ENCODE measurements at places on chromosomes 4 and X. TPM values are rescaled to one million over a fixed set of nuclear protein-coding genes. Genes with fewer than 3 reads are reported as not detected.

GRCh38 chr4:122826079-122826527 lies 528 bp upstream of the FGF2 start:
- DNase-seq = no peak

GRCh38 chr4:116531870-116532269 lies 553.5 kb downstream of the TRAM1L1 start:
- no peak for DNase-seq

- no peak for DNase-seq
Observed at GRCh38 chrX:41705680-41706374, 17.1 kb downstream of the GPR34 start.

GRCh38 chr4:179195887-179196286 lies 1753.7 kb upstream of the AGA start:
- DNase-seq = no peak

DNA sequence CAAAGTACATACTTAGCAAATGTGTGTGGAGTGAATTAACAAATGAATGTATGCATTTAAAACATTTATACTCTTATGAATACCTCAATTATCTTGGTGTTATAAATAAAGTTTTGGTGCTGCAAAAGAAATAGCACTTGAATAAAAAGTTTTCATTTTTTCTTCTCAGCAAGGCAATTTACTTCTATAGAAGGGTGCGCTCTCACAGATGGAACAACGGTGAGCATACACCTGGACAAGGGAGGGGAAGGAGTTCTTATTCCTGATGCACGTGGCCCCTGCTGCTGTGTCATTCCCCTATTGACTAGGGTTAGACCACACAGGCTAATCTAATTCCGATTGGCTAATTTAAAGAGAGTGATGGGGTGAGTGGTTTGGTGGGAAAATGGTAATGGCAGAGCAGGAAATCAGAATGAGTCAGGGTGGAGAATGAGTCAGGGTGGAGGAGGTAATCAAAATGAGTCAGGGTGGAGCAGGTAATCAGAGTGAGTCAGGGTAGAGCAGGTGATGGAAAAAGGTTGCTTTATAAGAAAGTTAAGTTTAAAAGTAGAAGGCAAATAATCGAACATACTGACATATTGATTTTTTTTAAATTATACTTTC lies 28.2 kb upstream of the PGK1 start:
- no peak for DNase-seq

DNA sequence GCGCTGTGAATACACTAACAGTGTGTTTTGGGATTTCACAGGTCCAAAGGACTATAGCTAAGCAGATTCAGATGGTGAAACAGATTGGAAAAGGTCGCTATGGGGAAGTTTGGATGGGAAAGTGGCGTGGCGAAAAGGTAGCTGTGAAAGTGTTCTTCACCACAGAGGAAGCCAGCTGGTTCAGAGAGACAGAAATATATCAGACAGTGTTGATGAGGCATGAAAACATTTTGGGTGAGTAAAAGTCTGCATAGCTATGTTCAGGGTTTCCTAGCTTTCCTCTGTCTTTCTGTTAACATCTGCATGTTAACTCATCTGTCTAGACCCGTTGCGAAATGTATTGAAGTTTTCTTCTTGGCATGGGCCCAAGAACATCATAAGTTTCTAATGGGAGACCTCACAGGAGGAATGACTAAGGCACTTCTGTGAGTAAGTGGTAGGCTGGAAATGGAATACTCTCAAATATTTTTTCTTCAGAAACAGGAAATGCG lies 372.1 kb downstream of the BMPR1B start:
- DNase-seq = no peak

GRCh38 chrX:7242613-7243012 lies 94.7 kb upstream of the PUDP start:
- no peak for DNase-seq

DNA sequence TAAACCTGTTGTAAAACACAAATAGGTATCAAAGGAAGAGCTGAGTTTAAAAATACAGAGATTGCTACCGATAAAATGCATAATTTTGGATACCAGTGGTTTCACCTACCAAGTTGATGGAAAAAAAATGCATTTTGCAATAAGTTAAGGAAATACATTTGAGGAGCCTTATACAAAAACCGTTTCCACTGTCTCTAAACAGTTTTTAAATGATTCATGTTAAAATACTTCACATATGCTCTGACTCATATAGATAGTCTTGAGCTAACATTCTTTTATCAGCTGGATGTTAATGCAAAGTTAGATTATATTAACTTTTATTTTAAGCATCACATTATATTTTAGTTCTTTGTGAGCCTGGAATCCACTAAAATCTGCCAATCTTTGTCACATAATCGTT lies 50.6 kb upstream of the ANKRD17 start:
- DNase-seq = no peak

DNA sequence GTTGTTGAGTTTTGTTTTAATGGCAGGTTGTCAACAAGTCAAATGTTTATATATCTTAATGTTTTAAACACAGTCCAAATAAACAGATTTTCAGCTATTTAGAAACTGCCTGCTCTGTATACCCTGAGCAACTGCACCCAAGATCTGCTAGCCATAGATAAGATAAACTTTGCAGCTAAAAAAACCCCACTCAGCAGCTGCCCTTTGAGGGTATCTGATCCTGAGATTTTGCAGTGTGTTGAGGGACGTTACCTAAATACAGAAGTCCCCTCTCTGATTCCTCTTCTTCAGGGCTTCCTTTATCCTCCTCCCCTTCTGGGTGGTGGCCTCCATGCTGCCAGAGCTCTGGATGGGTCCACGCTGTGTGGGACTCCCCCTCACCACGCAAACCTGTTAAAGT lies 11.0 kb upstream of the FGG start:
- DNase-seq = no peak

DNA sequence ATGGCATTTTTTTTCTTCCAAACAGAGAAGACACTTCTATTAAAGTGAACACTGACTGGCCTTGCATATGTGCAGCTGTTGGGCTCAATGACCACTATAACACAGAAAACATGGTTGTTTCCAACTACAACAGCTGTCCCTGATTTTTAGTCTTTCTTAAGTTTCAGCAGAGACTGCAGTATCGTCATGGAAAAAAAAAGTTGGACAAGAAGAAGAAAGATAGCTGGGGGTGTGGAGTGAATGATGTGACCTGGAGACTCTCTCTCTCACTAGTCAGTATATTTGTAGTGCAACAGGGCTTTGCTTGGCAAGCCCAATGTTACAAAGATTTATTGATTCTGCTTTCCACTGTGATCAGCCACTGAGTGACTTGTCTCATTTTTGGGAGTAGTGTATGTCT lies 29.5 kb upstream of the C4orf54 start:
- no peak for DNase-seq

- no peak for DNase-seq
Observed at GRCh38 chrX:19798423-19798822, 89.0 kb downstream of the SH3KBP1 start.

DNA sequence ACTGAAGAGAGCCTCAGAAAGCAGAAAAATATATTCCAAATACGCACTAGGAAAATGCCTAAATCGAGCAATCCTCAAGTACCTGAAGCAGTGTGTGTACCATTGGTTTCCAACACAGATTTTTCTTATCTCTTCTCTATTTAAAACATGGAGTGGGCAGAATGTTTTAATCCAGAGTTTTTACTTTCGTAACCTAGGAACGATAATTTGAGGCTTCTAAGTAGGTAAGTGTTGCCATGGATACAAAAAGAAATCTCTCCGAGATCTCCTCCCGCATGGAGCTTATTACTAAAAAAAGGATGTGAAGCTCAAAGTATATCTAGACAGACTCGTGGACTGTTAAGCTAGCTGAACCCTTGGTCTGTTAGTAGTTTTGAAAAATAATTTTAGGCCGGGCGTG lies 23.0 kb upstream of the OTUD4 start:
- DNase-seq = no peak

DNA sequence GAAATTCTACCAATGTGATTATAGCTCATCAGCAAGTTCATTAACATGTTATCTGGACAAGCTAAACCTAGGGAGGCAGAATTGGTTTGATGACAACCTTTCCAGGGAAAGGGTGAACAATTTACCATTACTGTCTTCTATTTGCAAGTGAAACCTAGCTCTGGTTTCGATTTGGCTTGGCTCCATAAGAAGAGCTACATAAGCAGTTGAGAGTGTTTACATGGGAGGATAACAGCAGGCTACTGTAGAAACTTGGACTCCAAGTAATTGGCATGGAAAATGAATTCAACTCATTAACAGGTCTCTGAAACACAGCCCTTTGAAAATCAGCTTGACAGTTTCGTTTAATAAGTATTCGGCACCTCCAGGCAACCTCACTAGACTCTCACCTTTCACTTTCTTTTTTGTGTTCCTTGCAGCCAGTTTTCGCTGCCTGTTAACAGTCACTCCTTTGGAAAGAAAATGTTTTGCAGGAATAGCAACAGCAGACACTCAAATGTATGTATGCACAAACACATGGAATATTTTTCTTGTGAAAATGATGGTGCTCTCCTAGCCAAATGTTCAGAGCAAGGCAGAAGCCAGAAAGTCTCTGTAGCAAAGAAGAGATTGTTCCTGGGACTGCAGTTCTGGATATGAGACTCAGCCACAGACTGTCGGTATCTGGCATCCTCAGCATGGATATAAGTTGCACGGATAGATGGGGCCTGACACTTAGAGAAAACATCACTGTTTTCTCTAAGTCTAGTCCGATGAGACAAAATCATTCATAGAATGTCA lies 27.5 kb downstream of the POU3F4 start:
- no peak for DNase-seq

DNA sequence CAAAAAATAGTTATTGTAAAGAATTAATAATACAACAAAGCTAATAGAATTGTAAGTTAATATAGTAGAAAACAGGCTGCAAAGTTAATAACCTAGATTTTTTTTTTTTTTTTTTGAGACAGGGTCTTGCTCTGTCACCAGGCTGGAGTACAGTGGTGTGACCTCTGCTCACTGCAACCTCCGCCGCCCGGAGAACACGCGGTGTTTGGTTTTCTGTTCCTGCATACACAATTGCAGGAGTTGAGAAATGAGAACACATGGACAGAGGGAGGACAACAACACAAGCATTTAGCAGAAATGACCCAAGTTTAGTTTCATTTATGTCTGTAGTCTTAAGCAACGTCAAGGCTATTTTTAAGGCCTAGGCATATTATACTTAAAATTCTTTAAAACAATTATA lies 145.9 kb upstream of the PCDH10 start:
- DNase-seq = no peak

GRCh38 chrX:132716006-132716405 lies 227.2 kb upstream of the MBNL3 start:
- no peak for DNase-seq

DNA sequence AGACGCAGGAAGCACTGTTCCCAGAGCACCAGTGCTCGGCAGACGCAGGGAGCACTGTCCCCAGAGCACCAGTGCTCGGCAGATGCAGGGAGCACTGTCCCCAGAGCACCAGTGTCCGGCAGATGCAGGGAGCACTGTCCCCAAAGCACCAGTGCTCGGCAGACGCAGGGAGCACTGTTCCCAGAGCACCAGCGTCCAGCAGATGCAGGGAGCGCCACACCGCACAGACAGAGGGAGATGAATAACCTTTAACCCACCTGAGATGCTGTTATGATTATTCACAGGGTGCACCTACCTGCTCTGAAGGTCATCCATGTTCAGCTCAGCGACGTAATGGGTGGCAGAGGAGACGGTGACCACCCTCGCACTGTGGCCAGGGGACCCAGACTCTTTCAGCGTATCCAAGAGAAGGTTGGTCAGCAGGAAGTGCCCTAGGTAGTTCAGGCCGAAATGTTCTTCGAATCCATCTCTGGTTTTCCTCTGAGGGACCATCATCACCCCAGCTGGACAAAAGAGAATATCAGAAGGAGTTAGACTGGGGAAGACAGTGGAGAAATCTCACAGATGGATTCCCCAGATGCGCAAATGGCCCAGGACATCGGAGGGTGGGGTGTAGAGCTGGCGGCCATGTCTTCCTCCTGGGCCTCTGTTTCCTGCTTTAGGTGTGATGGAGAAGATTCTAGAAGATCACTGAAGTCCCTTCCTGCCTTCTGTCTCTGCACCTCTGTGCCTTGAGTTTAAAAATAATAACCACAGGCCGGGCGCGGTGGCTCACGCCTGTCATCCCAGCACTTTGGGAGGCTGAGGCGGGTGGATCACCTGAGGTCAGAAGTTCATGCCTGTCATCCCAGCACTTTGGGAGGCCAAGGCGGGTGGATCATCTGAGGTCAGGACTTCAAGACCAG lies 234.1 kb downstream of the DHRSX start:
- DNase-seq = no peak

- no peak for DNase-seq
Observed at GRCh38 chr4:61770456-61770855, 570.3 kb downstream of the ADGRL3 start.

DNA sequence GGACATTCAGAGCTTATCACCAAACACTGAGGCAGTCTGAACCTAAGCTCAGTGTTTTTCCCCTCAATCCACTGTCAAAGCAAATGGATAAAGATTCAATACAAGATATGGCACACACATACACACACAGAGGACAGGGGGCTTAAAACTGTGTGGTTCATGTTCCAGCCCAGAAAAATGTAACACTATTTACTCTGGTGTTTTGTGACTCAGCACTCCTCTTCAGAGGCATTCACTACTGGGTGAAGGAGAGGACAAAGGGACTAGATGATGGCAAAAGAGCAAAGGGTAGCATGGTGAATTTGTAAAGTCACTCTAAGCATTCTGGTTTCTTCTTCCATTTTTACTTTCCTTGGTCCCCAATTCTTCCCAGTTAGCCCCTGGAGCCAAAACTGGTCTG lies 120.3 kb downstream of the ARHGEF9 start:
- no peak for DNase-seq

GRCh38 chr4:177441061-177441802 lies 1.0 kb downstream of the AGA start:
- no peak for DNase-seq

DNA sequence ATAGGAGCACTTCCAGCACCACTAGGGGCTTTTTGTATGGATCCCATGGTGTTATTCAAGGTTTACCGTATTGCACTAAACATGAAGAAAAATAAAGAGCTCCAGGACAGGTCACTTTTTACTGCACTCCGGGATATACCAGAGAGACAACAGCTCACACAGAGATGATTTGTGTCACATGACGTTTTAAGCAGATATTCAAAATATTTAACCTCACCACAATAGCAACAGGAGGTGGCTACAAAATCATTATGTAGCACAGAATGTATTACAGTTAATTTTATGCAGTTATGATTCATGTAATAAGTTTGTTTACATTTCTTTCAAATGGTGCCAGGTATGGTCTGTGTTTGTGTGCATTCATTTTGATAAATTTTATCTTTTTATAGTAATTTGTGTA lies 100.6 kb downstream of the LUZP4 start:
- DNase-seq = no peak

The CCDC120 gene
- 15.7 TPM for total RNA-seq

The GUCY1A1 gene
- total RNA-seq = 2.7 TPM

The ADGRL3 gene
- total RNA-seq = 4.0 TPM

The HSFX2 gene
- not detected for total RNA-seq

The PRRG1 gene
- total RNA-seq = 13.8 TPM

The NMU gene
- total RNA-seq = 0.67 TPM

The PGAM4 gene
- total RNA-seq = not detected

The RIBC1 gene
- total RNA-seq = 0.85 TPM

The ZC4H2 gene
- 10.2 TPM for total RNA-seq

The GAGE12F gene
- total RNA-seq = not detected

The LPAR4 gene
- 0.27 TPM for total RNA-seq

The ETDB gene
- total RNA-seq = not detected

All from left colon (tissue), 2 donors.